ENCODE measurements at places on chromosomes 1 and 21.

GRCh38 chr1:31987135-31987619 is 26.5 kb upstream of the KHDRBS1 start:
- DNase-seq: no peak

DNA sequence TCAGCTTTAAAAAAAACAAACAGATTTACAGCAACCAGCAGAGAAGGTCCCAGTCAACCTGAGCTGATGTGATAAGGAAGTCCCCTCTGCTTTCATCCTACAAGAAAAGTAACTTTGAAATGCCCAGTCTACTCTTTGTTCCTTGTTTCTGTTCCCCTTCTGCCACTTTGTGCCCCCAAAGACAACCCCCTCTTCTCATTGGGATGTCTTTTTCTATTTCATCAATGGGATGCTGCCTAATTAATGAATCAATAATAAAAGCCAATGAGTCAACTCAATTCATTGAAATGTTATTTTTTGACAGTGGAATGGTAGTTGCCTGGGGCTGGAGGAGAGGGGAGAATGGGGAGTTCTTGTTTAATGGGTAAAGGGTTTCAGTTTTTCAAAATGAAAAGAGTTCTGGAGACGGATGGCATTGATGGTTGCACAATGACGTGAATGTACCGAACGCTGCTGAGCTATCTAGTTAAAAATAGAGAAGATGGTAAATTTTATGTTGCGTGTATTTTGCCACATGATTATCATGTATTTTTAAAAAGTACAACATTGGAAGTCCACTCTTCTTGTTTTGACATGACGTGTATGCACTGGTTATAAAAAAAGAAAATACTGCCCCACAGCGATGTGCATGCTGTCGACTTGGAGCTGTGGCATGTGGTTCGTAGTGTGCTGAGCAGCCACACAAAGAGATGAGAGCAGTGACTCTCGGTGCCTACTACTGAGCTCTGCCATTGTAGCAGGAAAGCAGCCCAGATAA is 22.4 kb upstream of the PADI2 start:
- DNase-seq: no peak

- DNase-seq: no peak
Observed at GRCh38 chr1:44119525-44119924, 904 bp downstream of the KLF17 start.

GRCh38 chr1:17393230-17393629 is 21.2 kb downstream of the PADI6 start:
- DNase-seq: no peak

DNA sequence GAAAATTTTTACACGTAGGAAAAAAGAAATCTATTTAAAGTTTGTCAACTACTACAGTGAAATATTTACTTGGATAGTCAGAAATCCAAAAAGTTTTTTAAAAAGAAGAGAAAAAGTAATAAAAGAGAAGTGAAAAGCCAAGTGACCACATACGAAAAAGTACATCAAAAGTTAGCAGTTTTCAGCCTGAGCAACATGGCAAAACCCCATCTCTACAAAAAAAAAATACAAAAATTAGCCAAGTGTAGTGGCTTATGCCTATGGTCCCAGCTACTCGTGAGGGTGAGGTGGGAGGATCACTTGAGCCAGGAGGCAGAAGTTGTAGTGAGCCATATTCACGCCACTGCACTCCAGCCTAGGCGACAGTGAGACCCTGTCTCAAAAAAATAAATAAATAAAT is 5.2 kb upstream of the MR1 start:
- no peak for DNase-seq

- DNase-seq: no peak
Observed at GRCh38 chr1:8604041-8604945, 213.1 kb downstream of the RERE start.

- DNase-seq: no peak
Observed at GRCh38 chr1:64935551-64936155, 30.7 kb downstream of the JAK1 start.

- no peak for DNase-seq
Observed at GRCh38 chr1:55284856-55285255, 69.7 kb upstream of the USP24 start.

DNA sequence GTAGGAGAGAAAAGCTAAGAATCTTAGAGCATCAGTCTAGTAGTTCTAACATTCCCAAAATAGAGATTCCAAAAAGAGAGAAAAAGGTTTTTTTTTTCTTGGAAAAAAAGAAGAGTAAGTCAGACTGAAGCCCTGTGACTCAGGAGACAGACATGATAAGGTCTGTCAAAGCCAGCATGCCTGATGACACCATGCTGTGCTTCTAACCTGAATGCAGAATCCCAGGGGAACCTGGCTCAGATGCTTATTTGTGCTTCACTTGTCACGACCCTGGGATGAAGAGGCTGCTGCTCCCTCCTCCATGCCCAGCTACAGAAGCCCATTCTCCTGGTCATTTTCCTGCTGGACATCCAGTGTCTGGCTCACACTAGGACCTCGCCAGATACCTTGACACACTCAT is 44.3 kb downstream of the ERICH3 start:
- DNase-seq: no peak
